Stimulated activated CD8-positive, alpha-beta memory T cell treated with anti-CD3 and anti-CD28 coated beads, Interleukin-7, amount 100 ng/mL, for 1 hour (primary cell): ENCODE measurements at places on chromosomes 3 and 15.

- DNase-seq: no peak
These were observed 149.1 kb upstream of the LMCD1 start for GRCh38 chr3:8352475-8352874.

- no peak for DNase-seq
These were observed 43.8 kb downstream of the HRH1 start for GRCh38 chr3:11198070-11198469.

DNA sequence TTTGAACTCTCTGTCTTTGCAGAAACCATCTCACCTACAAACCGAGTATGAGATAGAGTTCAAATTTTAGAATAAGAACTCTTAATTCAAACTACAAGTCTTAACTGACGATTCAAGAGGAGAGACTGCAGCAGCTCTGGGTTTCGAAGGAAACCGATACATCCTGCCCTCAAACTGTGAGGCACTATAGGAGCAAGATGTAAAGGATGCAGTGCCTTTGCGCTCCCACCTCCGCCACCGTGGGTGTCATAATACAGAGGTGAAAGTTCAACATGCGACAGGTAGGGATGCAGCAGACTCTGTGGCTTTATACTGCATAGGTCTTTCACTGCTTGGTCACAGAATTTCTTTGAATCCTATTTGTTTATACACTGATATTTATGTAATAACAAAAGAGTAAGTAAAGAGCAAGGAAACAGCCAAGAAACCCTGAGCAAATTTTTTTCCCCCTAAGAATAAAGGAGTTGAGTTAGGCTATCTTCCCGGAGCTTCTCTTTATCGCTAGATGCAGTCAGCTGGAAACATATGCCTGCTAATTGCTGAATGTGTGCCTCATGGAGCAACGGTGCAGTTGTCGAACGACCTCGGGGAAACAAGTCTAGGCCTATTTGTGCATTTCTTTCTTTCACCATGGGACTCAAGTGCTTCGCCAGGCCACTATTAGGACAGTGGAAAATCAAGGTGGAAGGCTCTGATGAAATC is 1097.6 kb upstream of the CFAP20DC start:
- no peak for DNase-seq

- no peak for DNase-seq
These were observed 61.4 kb downstream of the GABRB3 start for GRCh38 chr15:26711445-26711844.

DNA sequence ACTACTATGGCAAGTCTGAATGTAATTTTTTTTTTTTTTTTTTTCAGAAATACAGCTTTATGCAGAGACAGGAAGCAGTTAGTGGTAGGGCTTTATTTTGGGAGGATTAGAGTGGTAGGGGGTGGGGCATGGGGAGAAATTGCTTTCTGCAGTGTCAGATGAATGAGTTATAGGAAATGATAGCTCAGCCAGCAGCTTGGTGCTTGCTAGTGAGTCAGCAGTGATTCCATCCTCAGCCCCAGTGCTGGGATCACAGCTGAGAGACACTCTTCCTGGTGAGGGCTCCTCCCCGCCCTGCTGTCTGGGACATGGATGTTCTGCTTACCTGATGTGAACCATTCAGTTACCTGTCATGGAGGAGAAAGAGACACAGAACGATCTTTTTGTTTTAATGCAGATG is 39.6 kb downstream of the SEMA6D start:
- DNase-seq: no peak

GRCh38 chr3:138125548-138126221 is 6.5 kb downstream of the A4GNT start:
- DNase-seq: no peak

DNA sequence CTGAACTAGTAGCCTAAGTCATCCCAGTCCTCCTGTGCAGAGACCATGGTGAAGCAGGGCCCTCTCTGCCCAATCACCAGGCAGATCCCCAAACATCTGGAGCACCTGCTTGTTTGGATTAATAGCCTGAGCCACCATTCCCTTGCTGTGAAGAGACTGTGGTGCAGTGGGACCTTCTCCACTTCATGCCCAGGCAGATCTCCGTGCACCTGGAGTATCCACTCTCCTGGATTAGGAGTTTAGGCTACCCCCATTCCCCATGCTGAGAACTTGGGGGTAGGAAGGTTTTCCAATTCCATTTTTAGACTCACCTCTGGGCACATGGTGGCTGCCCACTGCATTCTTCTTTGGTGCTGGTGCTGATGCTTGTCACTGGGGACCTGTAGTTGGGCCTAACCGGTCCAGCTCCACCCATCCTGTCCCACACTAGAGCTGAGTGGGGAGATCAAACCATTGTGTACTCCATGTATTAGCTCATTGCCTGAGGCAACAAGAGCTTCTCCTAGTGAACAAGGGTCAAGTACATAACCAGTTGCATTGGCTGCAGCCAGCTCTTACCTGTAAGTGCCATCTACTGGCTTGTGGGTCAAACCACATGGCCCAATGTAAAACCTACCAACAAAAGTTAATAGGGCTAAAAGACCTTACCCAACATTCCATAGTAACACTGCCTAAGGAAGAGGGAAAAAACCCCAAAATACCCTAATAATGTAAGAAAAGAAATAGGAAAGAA is 382.5 kb upstream of the CBLB start:
- no peak for DNase-seq

DNA sequence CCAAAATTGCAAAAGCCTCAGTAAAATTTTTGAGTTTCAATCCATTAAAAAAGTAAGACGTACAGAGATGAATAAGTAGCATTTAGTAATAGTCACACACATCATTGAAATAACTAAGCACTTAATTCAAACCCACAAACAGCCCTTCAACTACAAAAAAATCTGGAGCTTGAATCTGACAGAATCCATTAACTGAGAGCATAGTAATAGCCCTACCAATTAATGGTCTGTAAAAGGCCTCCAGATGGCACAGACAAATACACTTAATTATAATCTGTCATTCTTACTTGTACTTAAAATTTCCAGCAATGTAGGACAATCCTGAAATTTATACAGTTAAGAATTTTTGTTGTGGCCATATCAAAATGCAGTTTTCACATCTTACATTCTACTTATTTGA is 246.9 kb downstream of the VGLL3 start:
- DNase-seq: no peak

GRCh38 chr15:82979726-82980125 is 6.3 kb upstream of the RAMAC start:
- DNase-seq: no peak

GRCh38 chr3:46466871-46467403 is 2.2 kb upstream of the LTF start:
- DNase-seq: no peak

DNA sequence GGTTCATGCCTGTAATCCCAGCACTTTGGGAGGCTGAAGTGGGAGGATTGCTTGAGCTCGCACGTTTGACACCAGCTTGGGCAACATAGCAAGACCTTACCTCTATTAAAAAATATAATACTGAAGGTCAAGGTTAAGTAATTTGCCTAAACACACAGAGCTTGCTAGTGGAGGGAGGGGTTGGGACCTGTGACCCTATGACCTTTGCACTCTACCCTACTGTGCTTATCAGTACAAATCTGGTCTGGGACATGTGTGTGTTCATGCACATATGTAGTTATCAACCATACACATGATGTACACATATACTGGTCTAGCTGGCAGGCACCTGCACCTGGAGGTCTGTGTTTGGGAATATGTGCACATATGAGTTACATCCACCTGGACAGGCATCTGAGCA is 117.9 kb upstream of the HACD2 start:
- DNase-seq: no peak

GRCh38 chr3:24714436-24714835 is 219.8 kb upstream of the THRB start:
- no peak for DNase-seq

DNA sequence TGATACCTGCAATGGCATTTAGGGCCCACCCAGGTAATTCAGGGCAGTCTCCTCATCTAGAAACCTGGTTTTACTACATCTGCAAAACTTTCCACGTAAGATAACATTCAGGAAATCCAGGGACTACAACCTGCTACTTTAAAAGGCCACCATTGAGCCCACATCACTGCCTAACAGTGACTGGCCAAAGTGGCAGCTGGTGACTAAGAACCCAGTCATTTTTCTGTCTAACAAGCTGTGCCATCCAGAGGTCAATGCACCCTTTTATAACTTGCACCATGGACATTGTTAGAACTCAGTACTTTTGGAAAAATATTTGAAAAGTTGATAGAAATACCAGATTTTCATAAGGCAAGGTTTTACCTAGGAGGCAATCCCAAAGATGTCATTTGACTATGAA is 492.4 kb downstream of the OTOL1 start:
- DNase-seq: no peak

DNA sequence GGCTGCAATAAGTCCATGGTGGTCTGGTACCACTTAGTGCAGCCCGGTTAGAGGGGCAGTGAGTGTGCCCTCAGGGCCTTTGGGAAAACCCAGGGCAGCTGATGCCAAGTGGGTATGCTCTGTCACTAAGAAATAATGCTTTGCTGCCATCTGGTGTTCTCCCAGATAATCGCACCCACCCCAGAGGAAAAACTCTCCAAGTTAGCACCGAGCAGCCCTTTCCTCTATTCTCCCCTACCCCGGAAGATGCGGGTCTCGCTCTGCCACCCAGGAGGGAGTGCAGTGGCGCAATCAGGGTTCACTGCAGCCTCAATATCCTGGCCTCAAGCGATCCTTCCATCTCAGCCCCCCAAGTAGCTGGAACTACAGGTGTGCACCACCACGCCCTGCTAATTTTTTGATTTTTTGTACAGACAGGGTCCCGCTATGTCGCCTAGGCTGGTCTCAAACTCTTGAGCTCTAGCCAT is 21.3 kb upstream of the DAPK2 start:
- DNase-seq: peak; percentile 35

- no peak for DNase-seq
These were observed 297.5 kb upstream of the STT3B start for GRCh38 chr3:31235062-31235700.

- peak; percentile 53 for DNase-seq
These were observed 34.5 kb downstream of the PLA2G4D start for GRCh38 chr15:42059661-42060476.

- no peak for DNase-seq
These were observed 8.0 kb upstream of the SEMA3B start for GRCh38 chr3:50260942-50261441.

- DNase-seq: peak; percentile 45
These were observed 28.4 kb downstream of the CCDC12 start for GRCh38 chr3:46947981-46948791.

DNA sequence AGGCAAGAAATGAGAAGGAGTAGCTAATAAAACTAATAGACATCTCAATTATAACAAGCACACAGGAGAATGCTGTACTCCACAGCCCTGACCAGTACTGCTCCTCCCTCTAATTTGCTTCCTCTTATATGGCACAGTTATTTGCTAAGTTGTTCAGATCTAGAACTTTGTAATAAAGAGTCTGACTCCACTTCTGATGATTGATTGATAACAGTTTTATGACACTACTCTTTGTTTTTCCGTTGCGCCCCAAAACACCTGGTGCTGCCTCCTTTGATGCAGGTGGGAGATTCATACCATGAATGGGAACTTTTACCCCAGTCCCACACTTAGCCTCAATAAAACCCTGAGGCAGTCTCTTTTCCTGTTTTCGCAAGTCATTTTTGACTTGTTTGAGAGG is 777.7 kb downstream of the GBE1 start:
- DNase-seq: no peak

GRCh38 chr3:176873261-176873660 is 324.0 kb downstream of the TBL1XR1 start:
- DNase-seq: no peak

GRCh38 chr3:145698250-145698649 is 462.7 kb downstream of the PLOD2 start:
- no peak for DNase-seq

GRCh38 chr15:49697121-49697520 is 76.3 kb downstream of the DTWD1 start:
- DNase-seq: no peak

DNA sequence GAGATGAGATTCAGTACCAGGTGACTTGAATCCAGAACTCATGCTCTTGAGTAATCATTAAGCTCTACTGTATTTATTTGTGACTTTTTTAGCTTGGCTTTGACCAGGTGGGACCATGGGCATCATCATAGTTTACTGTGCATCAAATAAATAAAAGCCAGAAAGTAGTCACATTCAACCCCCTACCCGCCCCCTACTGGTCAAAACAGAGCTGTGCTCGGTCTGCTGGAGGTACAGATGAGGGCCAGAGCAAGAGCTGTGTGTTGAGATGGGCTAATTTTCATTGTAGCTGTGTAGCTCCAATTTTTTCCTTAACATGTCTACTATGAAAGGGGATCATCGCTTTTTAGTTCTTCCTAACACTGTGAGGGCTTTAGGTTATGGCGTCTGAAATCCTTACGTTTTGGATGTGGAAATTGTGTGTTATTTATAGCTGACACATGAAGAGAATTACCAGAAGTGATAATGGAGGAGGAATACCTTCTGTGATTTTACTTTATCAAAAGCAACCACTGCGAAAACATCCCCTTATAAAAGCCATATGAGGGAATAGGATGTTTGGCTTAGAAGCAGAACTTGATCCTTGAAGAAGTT is 375.1 kb downstream of the PTPRG start:
- no peak for DNase-seq

GRCh38 chr15:63054985-63055384 is 12.4 kb downstream of the TPM1 start:
- DNase-seq: no peak

DNA sequence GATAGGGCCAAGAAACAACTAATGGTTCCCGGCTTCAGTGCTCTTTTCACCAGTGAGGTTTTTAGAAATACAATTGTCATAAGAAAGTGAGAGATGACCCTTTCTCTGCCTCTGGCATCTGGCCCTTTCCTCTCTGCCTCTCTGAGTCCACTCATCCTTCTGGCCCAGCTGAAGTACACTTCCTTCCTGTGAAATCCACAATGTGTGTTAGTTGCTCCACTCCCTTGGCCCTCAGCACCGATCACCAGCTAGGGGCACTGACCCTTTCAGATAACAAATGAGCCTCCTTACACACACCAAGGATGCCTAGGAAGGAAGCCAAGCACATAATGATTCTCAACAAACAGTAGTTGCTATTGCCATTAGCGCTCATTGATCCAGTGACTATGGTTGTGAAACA is 2.9 kb upstream of the CAV3 start:
- DNase-seq: no peak

DNA sequence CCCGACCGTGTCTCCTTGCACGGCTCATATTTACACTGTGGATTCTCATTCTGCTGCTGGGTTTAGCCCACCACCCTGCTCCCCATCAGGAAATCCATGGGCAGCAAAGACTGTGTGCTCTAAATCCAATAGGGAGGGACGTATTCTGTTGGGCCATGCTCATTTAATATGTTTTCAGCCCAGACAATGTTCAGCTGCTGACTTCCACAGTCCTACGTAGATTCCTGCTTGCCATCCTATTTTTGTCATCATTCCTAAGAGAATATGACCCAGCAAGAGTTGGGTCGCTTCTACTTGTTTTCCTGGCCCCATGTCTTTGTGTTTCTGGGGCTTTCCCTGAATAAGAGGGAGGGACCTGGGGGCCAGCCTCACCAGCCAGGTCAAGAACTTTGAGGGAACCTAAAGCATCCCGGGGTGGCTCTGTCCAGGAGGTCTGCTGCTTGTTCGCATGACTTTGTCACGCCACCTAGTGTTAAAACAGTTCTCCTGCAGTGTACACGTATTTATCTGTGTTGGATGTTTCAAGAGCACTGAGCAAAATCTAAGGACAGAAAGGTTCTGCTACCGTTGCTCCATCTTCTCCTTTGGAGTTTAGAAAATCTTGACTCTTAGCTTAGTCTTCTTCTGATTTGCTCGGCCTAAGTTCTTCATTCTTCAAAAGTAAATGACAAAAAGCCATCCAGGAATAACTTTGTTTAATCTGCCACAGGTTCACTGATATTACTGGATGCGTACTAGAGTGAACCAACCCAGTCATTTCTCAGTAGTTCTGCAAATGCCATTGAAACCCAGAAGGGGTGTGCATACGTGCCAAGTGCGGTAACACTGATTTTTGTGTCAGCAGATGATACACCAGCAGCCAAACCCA is 79.8 kb upstream of the NR2E3 start:
- DNase-seq: no peak
